Sigmoid colon (tissue), 7 donors: ENCODE measurements at places on chromosomes 2 and 18. TPM values are rescaled to one million over a fixed set of nuclear protein-coding genes. Genes with fewer than 3 reads are reported as not detected.
A peak's percentile ranks its signal among the peaks of the same experiment; 100 is the strongest.

GRCh38 chr2:65164426-65164891 lies 34.6 kb upstream of the RAB1A start:
- no peak for DNase-seq

DNA sequence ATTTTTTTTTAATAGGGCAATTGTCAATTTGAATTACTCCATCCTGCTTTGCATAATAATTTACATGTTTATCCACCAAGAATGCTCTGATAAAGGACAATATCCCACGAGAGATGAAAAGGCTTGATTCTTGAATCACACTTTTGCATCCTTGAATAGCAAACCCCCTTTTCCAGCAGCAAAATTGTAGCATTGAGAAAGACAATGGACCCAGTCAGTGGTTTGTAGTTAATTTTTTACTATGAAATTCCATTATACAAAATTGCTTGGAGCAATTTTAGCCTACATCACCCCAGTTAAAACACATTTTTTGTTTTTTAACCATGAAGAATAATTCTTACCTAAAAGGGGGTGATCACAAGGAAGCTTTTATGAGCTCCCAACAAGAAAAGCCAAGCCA lies 255.1 kb downstream of the RND3 start:
- no peak for DNase-seq

DNA sequence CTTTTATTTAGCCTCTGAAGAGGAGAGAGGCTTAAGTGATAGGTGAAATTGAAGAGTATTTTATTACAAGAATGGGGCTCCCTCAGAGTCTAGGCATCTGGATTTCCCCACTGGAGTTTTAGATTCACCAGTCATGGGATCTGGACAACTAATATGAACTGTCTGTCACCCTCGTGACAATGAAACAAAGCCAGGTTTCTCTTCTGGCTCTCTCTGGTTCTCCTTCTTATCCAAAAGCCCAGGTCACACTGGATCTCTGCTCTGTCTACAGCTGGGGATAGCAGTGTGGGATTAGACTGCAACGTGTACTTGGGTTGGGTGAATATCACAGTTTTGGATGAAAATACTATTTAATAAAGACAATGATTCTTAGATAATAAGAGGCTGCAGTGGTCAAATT lies 31.2 kb downstream of the LHCGR start:
- no peak for DNase-seq

DNA sequence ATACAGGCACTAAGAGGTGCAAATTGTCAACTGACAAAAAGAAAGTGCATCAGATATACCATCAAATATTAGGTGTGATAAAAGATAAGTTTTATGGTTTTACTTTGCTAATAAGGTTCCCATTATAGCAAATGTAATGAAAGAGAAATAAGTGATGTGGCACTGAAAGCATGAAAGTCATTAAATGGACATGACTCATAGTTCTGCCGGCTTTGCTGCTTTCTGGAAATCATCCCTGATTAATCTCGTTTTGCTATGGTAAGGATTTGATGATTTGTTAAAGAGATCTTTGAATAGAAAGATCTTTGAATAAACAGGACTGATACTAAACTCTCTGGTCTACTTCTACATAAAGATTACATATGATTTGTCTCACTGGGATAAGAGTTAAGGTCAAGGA lies 72.7 kb downstream of the CLIP4 start:
- DNase-seq = no peak

DNA sequence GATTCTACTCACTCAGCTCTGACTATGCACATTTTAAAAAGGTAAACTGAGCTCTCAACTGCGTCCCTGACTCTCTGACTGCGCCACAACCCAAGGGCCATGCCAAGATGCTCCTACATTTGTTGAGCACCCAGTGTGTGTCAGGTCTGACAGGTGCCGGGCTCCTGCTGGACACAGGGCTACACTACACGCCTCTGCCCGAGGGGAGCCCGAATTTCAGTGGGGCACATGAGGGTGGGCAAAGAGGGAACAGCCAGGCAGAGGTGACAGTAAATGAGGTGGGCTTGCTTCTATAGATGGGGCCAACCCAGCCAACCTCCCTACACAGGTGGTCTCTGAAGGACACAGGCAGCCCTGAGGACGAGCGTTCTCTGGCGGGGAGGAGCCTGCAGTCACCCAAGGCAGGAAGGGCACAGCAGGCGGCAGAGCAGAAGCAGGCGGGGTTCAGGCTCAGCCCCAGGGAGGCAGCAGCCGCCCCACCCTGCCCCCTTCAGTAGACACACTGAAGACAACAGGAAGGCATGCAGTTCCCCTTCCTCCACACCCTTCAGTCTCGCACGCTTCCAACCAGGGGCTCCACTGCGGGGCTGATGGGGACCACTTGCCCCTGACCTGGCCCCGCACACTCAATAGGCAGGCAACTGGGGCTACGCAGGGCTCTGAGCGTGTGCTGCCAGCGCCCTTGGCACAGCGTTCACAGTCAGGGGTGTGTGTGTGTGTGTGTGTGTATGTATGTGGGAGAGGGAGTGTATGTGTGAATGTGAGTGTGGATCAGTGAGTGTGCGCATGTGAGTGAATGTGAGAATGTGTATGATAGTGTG lies 98.4 kb downstream of the UXS1 start:
- DNase-seq = no peak

- no peak for DNase-seq
These were observed 232.9 kb downstream of the CDH7 start for GRCh38 chr18:65983750-65984149.

DNA sequence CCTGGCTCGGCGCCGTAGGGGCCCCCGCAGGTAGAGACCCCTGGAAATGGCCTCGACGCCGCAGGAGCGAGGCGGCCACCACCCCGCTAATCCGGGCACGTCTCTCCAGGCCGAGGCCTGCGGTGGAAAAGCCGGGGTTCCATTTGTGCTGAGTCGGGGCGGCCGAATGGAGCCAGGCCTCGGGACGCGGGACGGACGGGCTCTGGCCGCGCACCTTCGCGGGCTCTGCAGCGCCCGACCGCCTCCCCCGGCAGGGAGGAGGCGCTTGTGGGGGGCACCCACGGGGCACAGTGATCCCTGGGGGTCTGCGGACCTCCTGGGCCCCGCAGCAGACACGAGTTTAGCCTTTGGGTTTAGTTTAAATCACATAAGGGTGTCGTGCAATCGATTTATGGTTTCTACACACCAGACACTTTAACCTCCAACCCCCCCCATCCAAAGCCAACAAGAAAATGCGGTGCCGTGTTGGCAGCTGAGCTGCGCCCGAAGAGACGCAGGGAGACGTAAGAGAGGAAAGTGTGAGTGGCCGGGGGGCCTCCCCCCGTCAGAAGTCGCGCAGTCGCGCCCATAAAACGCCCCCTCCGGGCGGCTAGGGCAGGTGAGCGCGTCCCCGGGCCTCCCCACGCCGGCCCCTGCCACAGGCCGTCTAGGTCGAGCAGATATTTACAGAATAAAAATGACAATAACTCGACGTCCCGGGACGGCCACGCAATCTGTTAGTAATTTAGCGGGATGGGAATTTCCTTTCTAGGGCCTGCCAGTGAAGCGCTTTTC lies 1.0 kb upstream of the NFATC1 start:
- DNase-seq = peak; percentile 88

DNA sequence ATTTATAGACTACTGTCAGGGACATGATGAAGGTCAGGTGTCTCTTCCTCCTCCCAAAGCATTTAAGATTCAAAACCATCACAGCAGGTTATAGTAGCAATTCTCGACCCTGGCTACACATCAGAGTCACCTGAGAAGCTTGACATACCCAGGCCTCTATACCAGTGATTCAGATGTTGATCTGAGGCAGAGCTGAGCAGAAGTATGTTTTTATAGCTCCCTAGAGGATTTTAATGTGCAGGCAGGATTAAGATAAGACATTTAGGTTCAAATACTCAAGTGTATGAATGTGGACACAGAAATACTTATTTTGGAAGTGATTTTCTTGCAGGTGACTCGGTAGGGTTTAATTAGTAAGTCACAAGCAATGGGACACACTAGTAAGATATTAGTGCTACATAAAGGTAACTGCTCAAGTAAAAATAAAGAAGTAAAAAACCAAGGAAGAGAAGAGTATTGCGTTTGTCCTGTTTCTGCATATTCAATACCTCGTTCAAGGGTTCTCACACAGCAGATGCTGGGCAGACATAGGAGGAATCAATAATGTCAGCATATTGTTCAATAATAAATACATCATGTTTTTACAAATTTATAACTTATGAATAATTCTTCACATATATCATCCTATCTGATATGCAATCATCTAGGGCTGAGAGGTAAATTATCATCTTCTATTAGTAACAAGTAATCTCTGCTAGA lies 7.0 kb downstream of the GCFC2 start:
- no peak for DNase-seq

- no peak for DNase-seq
These were observed 30.6 kb upstream of the DYSF start for GRCh38 chr2:71422786-71423185.

- no peak for DNase-seq
These were observed 21.6 kb upstream of the SULT1C2 start for GRCh38 chr2:108267101-108267500.

- no peak for DNase-seq
These were observed 153.6 kb upstream of the CBLN2 start for GRCh38 chr18:72697706-72698105.

GRCh38 chr2:235983016-235983415 lies 185.2 kb downstream of the GBX2 start:
- DNase-seq = no peak

DNA sequence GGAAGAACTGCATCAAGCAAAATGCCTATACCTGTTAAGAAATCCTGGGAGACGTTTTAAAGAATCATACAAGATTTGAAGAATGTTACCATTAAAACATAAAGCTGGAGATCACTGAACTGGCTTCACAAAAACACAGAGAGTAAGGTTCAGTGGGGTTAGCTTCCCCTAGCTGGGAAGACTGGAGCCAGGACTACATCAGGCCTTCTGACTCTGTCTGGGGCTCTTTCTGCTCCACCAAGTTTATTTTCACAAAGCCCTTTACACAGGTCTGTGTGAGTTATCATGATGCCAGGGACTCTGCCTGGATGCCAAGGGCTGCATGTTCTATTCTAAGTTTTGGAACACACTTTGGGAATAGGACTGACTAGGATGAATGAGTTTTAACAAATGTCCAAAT lies 47.3 kb upstream of the DNER start:
- no peak for DNase-seq

GRCh38 chr2:72292433-72292832 lies 144.8 kb upstream of the CYP26B1 start:
- DNase-seq = no peak

- no peak for DNase-seq
These were observed 89.4 kb upstream of the TAF1B start for GRCh38 chr2:9753665-9754531.

GRCh38 chr2:202100176-202100575 lies 27.1 kb downstream of the KIAA2012 start:
- DNase-seq = no peak

- DNase-seq = no peak
These were observed 150.9 kb downstream of the PDE11A start for GRCh38 chr2:177921726-177922125.

DNA sequence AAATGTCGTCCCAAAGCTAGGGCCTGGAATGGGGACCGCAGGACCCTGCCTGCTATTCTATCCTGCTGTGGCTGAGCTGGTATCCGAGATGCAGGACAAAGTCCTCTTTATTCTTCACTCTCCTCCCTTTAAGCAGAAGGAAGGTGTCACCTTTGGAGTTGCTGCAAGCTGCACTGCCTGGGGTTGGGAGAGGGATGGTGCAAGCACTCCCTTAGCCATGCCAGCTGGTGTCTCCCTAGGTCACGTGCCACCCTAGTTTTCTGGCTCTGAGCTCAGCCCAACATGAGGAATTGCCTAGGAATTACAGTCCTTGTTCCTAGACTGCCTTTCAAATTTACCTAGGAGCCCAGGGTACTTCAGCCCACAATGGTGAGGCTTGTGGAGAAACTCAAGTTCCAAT lies 21.4 kb upstream of the FAM228A start:
- no peak for DNase-seq

DNA sequence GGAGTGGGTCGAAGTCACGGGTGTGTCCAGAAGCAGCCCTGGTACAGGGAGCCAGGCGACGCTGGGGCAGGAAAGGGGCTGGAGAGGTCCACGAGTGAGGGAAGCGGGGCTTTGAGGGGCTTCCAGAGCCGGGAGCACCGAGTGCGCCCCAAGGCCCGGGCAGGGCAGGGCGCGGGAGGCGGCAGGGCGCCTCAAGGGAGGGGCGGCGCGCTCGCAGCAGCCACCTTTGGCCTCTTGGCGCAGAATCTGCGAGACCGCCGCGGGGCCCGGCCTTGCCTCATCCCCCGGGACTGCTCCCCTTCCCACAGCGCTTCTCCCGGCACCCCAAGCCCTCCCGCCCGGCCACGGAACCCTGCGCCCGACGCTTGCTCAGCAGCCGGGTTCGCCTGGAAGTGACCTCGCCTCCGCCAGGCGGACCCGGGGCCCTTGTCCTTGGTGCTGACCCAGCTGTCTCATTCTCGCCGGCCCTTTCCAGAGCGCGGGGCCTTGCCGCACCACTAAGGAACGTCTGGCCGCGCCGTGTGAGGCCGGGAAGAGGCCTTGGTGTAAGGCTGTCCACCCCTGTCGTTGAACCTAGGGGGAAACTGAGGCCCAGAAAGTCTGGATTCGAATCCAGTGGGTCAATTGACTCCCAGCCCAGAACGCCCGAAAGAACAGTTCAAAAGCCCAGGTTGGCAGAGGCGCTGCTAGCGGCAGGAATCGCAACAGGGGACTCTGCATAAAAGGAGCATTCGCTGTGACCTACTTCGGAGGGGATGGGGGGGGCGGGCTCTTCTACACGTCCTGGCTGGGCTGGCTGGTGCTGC lies 584 bp upstream of the DNER start:
- peak; percentile 70 for DNase-seq

- DNase-seq = no peak
These were observed 464.5 kb upstream of the SETBP1 start for GRCh38 chr18:44216169-44216568.

DNA sequence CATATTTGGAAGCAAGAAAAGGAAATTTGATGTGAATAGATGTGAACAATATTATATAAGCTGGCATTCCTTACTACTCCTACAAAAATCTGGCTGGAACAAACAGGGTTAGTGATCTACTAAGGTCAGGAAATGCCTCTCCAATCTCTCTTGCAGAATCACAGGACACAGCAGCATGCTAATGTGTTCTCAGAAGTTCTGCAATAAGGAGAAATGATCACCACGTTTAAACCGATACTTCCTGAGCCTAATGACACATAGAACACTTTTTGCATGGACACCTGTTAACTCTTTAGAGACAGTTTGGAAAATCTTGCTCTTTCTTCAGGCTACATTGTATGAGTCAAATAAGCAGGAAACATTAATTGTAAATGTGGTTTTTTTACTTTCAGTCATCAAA lies 89.6 kb upstream of the MAP3K20 start:
- DNase-seq = no peak

- no peak for DNase-seq
These were observed 124.2 kb downstream of the LPIN1 start for GRCh38 chr2:11870584-11870983.

The CHRNG gene
- not detected for total RNA-seq

The CRYBA2 gene
- total RNA-seq = not detected

The IL1B gene
- 0.66 TPM for total RNA-seq

The AQP12A gene
- total RNA-seq = not detected

The ZCCHC2 gene
- 16.4 TPM for total RNA-seq

The CD8B2 gene
- not detected for total RNA-seq

The SETBP1 gene
- 67.9 TPM for total RNA-seq

The COLEC12 gene
- 15.9 TPM for total RNA-seq

The CHRND gene
- not detected for total RNA-seq

The SAG gene
- not detected for total RNA-seq

The CYP27C1 gene
- total RNA-seq = 0.83 TPM
